ENCODE measurements at places on chromosomes 5 and 9.
A peak's percentile ranks its signal among the peaks of the same experiment; 100 is the strongest.

DNA sequence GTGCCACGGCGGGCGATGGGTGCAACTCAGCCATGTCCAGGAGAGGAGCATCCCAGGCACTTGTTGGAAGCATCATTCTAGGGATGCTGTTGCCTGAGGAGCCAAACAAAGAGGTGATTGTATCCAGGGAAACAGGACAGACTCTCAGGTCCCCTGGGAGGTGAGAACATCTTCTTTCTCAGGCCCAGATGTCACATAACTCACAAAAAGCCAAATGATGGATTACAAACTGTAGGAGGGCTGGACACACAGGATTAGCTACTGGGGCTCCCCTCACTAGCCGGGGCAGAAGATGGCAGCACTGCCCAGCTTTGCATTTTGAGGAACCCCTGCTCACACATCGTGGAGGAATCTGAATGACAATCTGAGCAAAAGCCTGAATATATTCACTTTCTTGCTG, 64.7 kb upstream of the NFIL3 start:
- DNase-seq, result no peak

DNA sequence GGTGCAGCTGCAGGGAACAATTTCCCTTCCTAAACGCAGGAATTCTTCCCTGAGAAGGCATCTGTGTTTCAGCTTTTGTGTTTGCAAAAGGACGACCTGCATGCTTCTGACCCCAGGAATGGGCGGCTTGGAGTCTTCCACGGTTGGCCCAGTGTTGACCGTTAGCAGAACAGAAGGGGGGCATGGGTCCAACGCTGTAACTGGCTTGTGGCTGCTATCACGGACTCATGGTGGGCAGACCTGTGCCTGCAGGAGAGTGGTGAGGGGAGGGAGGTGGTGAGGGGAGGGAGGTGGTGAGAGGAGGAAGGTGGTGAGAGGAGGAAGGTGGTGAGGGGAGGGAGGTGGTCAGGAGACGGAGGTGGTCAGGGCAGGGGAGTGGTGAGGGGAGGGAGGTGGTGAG, 388.6 kb upstream of the IRX4 start:
- DNase-seq, result no peak

- DNase-seq, result no peak
Observed at GRCh38 chr5:169024421-169024820, 276.5 kb downstream of the SLIT3 start.

DNA sequence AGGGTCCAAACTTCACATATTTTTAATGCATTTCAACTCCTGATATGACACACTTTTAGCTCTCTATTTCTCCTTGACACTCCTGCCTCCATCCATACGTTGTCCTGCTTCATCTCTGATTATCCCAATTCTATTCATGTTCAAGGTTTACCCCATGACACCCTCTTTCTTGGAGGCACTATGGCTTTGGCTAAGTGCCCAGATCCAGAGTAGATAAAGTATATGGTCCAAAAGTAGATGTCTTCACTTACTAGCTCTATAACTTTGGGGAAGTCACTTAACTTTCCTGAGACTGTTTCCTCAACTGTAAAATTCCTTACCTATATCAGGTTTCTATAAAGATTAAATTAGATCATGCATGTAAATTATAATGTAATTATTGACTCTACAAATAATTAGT, 36.1 kb downstream of the SLC22A5 start:
- no peak for DNase-seq

- DNase-seq, result no peak
Observed at GRCh38 chr5:123033157-123033671, 3.3 kb downstream of the PPIC start.

GRCh38 chr5:178107756-178108310, 5.5 kb upstream of the N4BP3 start:
- no peak for DNase-seq

DNA sequence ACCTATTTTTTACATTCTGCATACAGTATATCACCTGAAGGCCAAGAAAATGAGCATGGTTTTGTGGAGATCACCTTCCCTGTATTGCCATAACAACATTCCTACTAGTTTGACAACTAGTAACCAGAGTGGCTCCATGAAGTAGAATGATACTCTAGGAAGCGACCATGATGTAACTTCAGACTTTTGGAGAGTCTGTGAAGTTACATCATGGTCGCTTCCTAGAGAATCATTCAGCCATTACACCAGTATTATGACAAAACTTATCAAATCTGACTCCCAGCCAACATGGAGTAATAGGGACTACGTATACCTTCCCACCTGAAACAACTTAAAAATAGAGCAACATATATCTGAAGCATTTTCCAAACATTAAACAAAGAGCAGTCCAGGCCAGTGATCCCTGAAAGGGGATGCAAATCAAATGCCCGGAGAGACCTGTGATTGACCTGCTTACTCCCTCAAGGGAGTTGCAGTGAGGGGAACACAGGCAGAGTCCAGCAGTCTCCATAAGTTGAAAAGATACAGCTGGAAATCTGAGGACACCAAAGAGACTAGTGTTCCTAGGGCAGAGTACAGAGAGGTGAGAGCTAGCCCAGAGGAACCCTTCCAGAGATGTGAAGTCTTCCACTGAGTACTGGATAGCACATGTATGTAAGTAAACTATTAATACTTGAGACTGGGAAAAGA, 7.8 kb downstream of the ECM2 start:
- DNase-seq, result no peak

DNA sequence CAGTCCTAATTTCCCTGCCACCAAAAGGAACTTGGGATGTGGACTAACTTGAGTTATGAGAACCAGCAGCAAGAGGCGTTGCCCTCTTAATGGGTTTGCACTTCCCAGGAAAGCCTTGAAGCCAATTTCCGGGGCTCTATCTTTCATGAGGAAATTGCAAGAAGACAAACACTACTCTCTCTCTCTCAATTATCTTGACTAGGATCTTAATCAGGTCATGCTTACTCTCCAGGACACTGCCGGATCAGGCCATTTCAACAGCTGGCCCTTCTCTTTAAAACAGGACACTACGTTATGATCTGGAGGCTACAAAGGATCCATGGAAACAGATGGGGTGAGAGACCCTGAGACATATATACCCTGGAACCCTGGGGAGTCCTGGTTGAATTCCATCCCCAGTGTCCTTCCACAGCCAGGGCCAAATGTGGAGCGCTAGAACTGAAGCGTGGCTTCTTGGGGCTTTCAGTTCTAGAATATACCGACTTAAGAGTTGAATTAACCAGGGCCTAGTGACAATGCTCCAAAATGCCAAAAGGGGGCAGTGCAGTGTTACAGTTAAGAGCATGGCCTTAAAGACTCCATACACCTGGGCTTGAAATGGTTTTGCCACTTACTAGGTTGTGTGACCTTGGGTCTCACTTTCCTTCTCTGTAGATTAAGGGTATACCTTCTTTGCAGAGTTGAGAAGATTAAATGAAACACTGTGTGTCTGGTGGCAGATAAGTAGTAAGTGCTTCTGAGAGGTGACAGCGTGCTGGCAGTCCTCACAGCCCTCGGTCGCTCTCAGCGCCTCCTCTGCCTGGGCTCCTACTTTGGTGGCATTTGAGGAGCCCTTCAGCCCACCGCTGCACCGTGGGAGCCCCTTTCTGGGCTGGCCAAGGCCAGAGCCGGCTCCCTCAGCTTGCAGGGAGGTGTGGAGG, 21.1 kb downstream of the FAM219A start:
- DNase-seq, result no peak

DNA sequence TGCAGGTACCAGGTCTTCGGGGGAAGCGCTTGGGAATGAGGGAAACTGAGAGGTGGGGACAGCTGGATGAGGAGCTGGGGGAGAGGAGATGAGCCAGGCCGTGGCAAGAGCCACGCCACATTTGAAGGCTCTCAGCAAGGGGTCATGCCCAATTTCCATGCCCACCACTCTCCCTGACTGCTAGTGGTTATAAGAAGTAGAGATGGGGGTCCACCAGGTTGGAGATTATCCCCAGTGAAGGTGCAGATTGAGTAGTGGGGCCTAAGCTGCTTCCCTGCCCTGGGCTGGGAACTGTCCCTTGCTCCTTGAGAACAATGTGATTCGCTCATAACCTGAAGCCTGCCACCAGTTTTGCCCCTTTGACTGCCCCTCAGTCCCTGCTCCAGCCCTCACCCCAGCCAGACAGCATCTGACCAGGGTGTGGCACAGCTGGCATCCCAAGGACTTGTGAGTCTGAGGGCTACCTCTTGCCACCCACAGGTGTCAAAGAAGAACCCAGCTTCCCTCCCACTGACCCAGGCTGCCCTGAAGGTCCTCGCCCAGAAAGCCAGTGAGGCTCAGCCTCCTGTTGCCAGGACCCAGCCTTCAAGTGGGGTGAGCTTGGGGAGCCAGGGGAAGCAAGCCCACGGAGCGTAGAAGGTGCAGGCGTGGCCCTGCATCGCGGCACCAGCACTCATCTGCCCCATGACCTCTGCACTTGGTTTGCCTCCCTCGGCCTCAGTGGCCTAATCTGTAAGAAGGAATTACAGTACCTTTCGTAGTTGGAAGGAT, 21.5 kb downstream of the CD74 start:
- no peak for DNase-seq

DNA sequence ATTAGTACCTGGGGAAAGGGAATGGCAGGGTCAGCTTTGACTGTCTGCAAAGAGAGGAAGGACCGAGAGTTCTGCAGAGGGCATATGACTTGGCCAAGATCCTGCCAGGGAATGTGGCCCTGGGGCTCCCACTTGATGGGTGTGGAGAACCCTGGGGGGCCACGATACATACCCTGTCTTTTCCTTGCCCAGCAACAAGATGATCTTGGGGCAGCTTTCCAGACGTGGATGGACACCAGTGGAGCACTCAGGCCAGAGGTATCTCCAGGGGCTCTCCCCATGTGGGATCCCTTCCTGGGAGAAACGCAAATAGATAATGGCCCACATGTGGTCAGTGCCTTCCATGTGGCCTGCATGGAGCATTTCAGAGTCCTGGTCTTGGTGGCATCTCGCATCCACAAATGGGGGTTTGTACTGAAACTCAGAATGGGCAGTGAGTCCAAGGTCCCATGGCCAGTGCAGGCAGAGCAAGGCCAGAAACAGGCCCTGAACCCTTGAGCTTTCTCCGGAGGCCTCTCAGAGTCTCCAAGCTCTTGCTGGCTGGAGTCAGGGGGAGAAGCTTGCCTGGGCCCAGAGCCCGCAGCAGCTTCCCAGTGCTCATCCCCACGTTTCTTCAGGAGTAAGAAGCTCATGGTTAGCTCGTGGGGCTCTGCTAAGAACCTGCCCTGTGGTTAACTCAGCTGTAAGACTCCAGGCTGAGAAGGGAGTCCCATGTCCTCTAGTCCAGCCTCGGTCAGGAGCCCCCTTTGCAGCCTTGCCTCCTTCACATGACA, 18.3 kb upstream of the ORM1 start:
- no peak for DNase-seq

- DNase-seq, result no peak
Observed at GRCh38 chr9:116208417-116209232, 55.0 kb downstream of the PAPPA start.

GRCh38 chr9:126678989-126679388, 65.3 kb downstream of the LMX1B start:
- DNase-seq, result no peak

- DNase-seq, result peak; percentile 24
Observed at GRCh38 chr5:113612060-113612496, 98.6 kb downstream of the YTHDC2 start.

DNA sequence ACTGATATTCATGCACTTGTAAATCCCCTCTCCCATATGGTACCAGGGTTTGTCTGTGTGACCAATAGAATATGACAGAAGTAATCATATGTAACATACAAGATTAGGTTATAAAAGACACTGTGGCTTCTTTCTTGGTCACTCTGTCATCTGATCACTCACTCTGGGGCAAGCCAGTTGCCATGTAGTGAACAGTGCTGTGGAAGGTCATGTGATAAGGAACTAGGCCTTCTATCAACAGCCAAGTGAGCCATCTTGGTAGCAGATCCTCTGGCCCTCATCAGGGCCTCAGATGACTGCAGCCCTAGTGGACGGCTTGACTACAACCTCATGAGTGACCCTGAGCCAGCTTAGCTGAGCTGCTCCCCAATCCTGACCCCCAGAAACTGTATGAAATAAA, 30.0 kb upstream of the MATR3 start:
- no peak for DNase-seq

- no peak for DNase-seq
Observed at GRCh38 chr5:158277276-158277675, 418.3 kb upstream of the CLINT1 start.

- no peak for DNase-seq
Observed at GRCh38 chr9:137703842-137704508, 85.2 kb downstream of the EHMT1 start.

DNA sequence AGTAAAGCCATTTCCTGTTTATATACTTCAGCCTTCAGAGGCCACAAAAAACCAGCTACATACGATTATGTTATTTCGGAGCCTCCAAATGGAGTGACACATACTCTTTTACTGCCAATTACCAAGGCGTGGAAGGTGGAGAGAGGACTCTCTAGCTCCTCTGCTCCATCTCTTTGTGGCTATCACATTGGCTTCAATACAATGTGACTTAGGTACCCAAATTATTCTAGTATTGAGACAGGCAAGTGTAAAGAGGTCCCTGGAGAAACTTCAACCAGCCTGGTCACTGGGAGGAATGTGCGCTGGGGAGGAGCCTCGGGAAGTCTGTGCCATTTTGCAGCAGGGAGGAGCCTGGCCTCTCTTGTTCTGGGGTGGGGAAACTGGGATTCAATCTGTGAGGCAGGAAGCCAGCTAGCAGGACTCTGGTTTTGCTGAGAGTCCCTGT, 85.8 kb upstream of the TAS2R1 start:
- peak; percentile 25 for DNase-seq

DNA sequence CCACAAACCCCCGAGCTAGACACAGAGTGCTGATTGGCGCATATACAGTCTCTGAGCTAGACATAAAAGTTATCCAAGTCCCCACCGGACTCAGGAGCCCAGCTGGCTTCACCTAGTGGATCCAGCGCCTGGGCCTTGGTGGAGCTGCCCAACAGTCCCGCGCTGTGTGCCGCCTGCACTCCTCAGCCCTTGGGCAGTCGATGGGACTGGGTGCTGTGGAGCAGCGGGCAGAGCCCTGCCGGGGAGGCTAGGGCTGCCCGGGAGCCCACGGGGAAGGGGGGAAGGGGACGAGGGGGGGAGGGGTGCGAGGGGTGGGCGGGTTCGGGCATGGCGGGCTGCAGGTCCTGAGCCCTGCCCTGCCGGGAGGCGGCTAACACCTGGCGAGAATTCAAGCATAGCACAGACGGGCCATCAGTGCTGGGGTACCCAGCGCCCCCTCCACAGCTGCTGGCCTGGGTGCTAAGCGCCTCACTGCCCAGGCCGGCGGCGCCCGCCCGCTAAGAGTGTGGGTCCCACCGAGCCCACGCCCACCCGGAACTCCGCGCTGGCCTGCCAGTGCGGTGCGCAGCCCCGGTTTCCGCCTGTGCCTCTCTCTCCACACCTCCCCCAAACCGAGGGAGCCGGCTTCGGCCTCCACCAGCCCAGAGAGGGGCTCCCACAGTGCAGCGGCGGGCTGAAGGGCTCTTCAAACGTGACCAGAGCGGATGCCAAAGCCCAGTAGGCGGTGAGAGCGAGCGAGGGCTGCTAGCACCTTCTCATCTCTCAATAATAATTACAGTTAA, 391.2 kb upstream of the NUDT12 start:
- DNase-seq, result no peak

DNA sequence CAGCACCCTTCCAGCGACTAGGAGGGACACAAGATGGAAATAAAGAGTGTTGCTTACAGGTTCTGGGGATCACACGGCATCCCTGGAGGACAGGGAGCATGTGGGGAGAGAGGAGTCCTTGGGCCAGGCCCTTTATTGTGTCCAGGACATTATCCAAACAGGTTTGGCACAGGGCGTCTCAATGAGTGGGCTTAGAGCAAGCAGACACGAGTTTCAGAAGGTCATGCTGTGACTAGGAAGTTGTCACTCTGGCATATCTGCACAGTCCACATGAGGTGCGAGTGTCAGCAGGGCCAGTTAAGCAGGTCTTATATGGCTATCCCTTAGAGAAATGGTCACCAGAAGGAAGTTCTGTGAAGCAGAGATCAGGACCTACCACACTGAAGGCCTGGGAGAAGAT, 174.5 kb upstream of the OTULINL start:
- DNase-seq, result no peak

GRCh38 chr5:55973296-55973695, 21.5 kb downstream of the IL6ST start:
- DNase-seq, result no peak
